ENCODE measurements at places on chromosomes 1 and 21.

GRCh38 chr1:112513112-112513870 lies 4.5 kb downstream of the WNT2B start:
- DNase-seq: no peak

- DNase-seq: no peak
Observed at GRCh38 chr1:67647036-67647798, 37.8 kb upstream of the GADD45A start.

- DNase-seq: no peak
Observed at GRCh38 chr1:11558871-11559590, 80.1 kb downstream of the DISP3 start.

DNA sequence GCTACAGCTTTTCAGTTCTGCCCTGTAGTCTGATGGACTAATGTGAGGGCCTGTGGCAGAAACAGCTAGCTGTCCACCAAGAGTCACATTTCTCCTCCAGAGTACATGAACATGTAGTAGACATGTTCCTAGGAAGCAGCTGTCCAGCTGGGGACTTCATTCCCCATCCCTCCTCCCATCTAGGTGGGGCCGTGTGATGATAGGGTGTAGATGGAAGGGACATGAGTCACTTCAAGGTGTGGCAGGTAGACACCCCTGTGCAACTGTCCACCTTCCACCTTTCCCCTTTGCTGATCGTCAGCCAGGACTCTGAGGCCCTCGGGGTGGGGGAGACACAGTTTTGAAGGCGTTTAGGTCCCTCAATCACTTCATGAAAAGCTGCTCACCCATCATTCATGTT lies 3.6 kb upstream of the RD3 start:
- no peak for DNase-seq

- peak; percentile 55 for DNase-seq
Observed at GRCh38 chr1:94739521-94740061, 80.6 kb upstream of the SLC44A3 start.

- DNase-seq: no peak
Observed at GRCh38 chr1:109716570-109717090, 4.6 kb downstream of the GSTM5 start.

DNA sequence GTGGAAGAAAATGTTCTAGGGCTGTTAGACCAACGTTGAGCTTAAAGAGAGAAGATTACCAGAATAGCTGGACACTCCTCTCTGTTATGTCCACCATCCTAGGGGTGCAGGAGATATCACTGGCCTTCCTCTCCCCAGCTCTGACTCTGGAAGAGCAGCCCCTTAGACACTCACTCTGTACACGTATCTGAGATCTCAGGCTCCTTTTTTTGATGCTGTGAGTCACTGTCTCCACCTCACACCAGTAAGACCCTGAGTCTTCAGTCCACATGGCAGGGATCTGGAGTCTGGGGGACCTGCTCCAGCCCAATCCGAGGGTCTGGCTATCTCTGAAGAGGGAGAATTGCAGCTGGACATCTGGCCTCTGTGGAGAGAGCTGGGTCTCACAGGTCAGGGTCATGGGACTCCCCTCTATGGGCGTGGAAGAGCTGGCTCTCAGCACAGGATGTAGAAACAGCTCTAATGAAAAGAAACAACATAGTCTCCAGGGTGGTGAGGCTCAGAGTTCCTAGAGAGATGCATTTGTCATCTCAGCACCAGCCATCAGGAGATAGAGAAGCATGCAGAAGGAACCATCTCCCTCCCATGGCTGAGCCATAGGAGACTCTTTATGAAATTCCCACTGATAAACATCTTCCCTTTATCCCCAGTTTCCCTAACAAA lies 3.5 kb downstream of the FCRL3 start:
- no peak for DNase-seq

DNA sequence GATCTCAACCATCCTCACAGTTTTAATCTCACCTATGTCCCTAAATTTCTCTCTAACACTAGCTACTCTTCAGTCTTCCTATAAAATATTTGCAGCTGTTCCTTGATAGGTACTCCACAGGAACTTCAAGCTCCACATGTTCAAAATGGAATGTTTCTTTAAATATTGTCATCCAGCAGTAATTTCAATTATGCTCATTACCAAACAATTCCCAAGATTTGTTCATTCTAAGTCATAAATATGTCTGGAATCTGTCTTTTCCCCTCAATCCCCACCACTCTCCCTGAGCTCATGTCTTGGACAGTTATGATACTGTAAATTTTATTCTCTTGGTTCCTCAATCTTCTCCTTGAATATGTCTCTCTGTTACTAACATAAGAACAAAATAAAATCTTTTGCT lies 214.4 kb downstream of the NRIP1 start:
- no peak for DNase-seq
